ENCODE measurements at places on chromosomes 7 and 10.

GRCh38 chr7:65387891-65388290, 14.2 kb downstream of the ZNF92 start:
- DNase-seq = no peak

- DNase-seq = no peak
Observed at GRCh38 chr7:55092186-55092974, 73.6 kb downstream of the EGFR start.

DNA sequence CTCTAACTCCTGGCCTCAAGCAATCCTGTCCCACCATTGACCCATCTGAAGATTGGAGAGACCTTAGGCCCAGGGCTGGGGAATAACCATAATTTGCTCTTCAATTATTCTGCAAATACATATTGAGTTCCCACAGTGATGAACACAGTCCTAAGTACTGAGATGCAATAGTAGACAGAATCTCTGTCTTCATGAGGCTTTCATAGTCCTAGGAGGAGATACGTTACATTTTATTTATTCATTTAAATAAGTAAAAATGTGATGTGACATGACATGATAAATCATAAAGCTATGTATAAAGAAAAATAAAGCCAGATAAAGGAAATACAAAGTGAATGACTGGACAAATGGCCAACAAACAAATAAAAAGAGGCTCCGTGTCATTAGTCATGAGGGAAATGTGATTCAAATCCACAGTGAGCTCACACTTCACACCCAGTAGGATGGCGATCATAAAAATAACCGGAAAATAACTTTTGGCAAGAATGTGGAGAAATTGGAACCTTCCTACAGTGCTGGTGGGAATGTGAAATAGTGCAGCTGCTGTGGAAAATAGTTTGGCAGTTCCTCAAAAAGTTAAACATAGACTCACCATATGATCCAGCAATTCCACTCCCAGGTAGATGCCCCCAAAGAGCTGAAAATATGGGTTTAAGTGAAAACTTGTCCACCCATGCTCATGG, 52.1 kb upstream of the JCAD start:
- DNase-seq = no peak

GRCh38 chr10:5071411-5072198, 22.6 kb upstream of the AKR1C3 start:
- DNase-seq = peak; percentile 70

- no peak for DNase-seq
Observed at GRCh38 chr10:126034586-126034985, 138.2 kb downstream of the FANK1 start.

- no peak for DNase-seq
Observed at GRCh38 chr7:157468221-157469111, 131.7 kb downstream of the DNAJB6 start.

Measured in pancreas (tissue), 10 donors.